Sciatic nerve (tissue), 2 donors: ENCODE measurements at places on chromosomes 2 and 18. TPM values are rescaled to one million over a fixed set of nuclear protein-coding genes. Genes with fewer than 3 reads are reported as not detected.

The CCDC150 gene
- 5.8 TPM for total RNA-seq

GRCh38 chr2:118845522-118846441, 1.7 kb downstream of the EN1 start:
- no peak for DNase-seq

DNA sequence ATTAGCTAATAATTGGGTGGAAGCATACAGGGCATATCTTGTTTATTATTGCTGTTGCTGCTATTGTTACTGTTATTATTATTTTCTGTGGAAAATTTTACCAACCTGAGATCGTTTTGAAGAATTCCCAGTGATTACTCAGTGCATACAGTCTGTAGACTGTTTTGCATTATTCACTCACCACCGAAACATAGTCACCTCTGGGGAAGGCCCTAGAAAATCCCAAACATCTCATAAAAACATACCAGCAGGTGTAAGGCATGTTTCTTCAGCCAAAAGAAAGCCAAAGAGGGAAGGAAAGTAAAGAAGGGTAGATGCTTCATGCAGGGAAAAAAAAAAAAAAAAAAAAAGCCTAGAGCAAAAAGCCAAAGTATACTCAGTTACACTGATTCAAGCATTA, 647.7 kb downstream of the BCL11A start:
- no peak for DNase-seq

DNA sequence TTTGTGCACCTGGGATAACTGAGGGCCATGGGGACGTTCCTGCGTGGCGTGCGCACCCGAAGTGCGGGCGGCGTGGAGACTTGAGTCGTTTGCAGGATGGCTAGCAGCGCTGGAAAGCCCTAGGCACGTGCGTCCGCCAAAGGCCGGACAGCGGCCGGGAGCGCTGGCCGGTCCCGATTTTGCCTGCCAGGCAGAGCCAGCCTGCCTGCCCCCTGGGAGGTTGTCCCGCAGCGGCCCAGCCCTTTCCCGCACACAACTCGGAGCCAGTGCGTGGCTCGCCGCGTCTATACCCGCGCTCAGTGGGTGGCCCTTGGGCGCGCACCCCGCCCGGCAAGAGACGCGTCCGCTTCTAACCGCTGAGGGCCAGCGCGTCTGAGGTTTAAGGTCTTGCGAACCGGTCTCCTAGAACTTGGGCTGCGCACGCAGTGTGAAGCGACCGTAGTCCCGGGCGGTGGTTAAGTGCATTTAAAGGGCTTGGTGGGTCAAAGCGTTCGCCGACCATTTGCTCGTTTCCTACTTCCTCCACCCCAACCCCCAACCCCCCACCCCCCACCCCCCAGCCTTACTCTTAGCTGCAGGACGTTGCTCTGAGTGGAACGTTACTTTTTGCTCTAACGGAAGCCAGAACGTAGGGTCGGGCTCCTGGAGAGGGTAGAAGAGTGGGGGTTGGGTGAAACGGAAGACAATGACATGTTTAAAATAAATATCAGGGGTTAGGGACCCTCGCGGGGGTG, 627 bp downstream of the CDCA7 start:
- peak; percentile 61 for DNase-seq

GRCh38 chr2:227877421-227878310, 6.2 kb downstream of the DAW1 start:
- DNase-seq, result no peak

GRCh38 chr2:38875227-38875575, 533 bp downstream of the DHX57 start:
- no peak for DNase-seq

GRCh38 chr2:105437708-105438103, 38.9 kb upstream of the FHL2 start:
- no peak for DNase-seq

The NDC80 gene
- total RNA-seq, result 1.3 TPM

The ZNF804A gene
- total RNA-seq, result 0.13 TPM

The ZNF532 gene
- total RNA-seq, result 167 TPM

DNA sequence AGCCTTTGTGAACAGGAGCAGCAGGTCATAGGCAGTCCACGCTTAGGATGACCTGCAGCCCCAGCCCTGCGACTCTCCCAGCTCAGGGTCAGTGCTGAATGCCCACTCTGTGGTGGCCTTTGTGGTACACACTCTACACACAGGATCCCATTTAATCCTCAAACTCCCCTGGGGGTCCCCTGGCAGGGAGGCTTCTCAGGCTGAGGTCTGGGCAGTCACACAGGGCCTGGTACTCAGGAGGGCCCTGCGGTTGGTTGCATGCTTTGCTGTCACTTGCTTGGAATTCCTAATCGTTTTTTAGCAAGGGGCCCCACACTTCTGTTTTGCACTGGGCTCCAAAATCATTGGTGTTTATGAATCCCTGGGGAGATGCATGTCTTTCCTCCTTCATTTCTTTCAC, 113.0 kb downstream of the EML6 start:
- DNase-seq, result no peak

DNA sequence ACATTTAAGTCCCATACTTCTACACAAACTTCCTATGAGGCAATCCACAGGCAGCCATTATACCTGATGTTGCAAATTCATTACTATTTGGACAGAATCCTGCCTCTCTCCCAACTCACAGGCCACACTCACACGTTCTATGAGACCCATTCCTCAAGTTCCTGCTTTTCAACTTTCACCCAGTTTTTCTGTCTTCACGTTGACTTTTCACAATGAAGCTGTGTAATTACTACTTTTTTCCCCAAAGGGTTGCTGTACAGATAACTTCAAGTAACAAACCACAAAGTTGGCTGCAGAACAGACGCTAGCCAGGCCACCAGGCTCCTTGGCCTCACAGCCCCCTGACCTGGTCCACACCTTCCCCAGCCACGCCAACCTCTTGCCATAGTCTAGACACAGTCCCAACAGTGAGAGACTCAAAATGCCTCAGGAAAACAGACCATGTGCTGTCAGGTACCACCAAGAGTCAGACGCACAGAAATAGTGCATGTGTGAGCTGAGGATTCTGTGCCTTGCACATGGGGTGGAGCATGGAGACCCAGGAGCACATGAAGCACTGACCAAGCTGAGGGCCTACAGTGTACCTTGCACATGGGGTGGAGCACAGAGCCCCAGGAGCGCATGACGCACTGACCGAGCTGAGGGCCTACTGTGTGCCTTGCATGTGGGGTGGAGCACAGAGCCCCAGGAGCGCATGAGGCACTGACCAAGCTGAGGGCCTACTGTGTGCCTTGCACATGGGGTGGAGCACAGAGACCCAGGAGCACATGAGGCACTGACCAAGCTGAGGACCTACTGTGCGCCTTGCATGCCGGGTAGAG, 61.0 kb downstream of the EIPR1 start:
- DNase-seq, result peak; percentile 18

The GPR45 gene
- total RNA-seq, result not detected

The HTR2B gene
- 1.2 TPM for total RNA-seq

DNA sequence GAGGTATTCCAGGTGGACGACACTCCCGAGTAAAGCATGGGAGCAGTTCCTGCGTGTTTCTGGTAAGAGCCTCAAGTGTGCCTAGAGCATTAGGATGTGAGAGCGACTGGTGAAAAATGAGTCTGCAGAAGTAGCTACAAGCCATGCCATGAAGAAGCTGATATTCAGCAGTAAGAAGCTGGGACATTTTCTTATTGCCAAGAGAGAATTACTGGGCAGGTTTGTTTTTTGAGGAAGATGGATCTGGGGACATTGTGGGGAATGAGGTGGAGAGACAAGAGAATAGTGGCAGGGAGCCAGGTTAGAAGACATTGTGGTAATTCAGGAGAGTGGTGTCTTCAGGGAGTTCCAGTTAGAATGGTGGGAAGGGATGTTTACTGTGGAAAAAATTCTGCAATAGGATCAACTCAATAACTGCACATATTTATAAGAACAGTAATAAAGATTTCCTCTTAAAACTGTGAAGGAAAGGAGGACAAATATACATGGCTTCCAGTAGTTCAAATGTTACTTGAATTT, 38.2 kb downstream of the CRIM1 start:
- no peak for DNase-seq

The NT5DC4 gene
- total RNA-seq, result not detected

- no peak for DNase-seq
These were observed 67.5 kb upstream of the SCG2 start for GRCh38 chr2:223669453-223670225.

GRCh38 chr2:173101687-173102086, 26.0 kb downstream of the MAP3K20 start:
- DNase-seq, result no peak

DNA sequence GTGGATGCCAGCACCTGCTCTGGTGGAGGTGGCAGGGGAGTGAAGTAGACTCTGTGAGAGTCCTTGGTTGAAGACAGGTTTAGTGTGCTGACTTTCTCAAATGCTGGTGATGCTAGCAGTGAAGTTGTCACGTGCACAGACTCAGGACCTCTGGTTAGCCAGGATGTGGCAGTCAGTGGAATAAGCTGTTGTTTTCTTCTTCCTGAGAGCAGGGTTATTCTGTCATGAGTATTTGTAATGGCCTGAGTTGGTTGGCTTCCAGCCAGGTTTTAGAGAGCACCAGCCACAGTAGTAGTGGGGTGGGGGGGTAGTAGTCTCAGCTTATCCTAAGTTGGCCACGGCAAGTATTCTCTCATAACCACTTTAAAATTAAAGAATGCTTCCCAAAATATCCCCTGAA, 238.5 kb upstream of the FBXO11 start:
- no peak for DNase-seq

The GLI2 gene
- 14.4 TPM for total RNA-seq

GRCh38 chr2:189900726-189901125, 116.5 kb downstream of the PMS1 start:
- no peak for DNase-seq

The DSC3 gene
- 2.9 TPM for total RNA-seq

- no peak for DNase-seq
These were observed 214.3 kb upstream of the NXPH2 start for GRCh38 chr2:138994502-138994901.

DNA sequence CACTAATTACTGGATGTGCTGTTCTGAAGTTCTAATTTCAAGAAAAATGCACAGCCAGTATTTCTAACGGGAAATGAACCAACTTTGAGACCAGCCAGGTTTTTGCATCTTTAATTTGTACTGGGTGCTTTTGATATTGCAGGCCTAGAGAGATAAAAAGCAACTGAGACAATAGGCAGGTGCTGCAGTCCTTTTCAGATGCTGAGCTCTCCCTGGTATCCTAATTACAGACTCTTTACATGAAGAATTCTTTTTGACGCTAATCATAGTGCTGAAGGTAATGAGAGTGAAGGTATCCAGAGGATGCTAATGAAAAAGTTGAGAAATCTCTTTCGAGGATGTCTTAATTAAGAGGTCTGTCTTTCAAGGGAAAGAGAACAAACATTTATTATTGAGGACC, 85.1 kb downstream of the SERPINB8 start:
- DNase-seq, result no peak

GRCh38 chr18:11494107-11494506, 115.3 kb upstream of the SLC35G4 start:
- DNase-seq, result no peak

DNA sequence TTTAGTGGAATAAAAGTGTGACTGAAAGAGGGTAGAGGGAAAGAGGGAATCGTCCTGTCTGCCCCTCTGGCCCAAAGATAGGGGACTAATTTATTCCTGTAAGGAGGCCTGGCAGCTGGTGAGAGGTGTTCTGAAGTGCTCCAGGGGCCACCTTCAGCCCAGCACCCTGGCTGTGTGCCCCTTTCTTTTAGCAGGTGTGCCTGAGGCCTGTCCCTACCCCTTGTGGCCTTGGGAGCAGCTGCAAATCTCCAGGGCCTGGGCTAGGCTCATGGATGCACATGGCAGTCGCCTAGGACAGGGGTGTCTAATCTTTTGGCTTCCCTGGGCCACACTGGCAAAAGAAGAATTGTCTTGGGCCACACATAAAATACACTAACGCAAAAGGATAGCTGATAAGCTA, 37.3 kb downstream of the FHOD3 start:
- DNase-seq, result no peak

The ZNF892 gene
- total RNA-seq, result 8.5 TPM

GRCh38 chr18:56327191-56327885, 311.1 kb downstream of the TXNL1 start:
- DNase-seq, result no peak

The GBX2 gene
- not detected for total RNA-seq

The SFTPB gene
- total RNA-seq, result 6.1 TPM

DNA sequence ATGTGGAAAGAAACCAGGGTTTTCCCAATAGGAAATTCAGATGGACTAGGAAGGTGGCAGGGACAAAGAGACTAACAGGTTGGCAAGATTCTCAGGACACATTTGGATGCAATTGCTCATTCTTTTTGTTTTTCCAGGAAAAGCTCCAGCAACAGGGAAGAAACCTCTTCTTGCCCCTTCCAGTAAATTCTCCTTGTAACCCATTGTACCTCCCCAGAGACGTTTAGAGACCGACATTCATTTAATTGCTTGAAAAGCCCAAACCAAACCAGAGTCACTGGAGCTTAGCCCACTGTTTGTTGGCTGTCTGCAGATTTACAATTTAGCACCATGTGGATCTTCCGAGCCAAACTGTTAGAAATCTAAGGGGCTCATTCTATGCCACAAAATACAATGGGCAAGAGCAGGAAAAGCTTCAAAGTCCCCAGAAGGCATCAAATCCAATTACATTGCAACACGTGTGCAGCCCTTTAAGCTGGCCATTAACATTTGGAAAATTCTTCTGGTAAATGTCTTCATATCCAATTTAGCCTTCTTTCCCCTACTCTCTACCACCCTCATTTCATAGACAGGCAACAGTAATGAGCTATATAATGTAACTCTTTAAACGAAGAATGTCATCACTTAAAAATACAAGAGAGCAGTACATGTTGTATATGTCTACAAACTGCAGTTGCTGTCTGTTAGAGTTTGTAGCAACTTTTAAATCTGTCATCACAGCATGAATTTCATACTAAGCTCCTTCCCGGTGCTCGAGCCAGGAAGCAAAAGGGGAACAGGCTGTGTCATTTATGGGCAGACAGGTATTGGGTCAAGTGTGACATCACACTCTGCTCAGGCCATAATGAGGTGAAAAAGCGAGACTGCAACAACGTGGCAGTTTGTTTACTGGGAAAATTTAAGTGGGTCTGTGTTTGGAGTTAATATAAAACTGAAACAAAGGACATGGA, 235.6 kb upstream of the HNRNPA3 start:
- no peak for DNase-seq

DNA sequence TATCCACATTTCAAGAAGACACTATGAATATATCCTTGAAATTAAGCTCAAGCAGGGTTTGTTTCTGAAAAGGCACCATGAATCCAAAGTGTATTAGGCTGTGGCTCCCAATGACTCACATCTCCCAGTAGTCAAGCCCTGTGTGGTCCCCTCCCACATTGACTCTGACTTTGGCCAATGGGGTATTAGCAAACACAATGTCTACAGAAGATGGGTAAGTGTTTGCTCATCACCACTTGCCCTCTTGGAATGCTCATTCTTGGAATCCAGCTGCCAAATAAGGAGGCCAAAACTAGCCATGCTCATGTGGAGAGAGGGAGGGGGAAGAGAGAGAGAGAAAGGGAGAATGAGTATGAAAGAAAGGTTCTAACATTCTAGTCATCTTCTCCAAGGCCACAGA, 490.0 kb downstream of the TXNL1 start:
- DNase-seq, result no peak

- DNase-seq, result no peak
These were observed 99.8 kb upstream of the FZD7 start for GRCh38 chr2:201933792-201934237.
